ENCODE measurements at places on chromosomes 1 and 21.

- DNase-seq = no peak
These were observed 556.7 kb upstream of the TMPRSS15 start for GRCh38 chr21:18960306-18960705.

- no peak for DNase-seq
These were observed 11.6 kb downstream of the DSTYK start for GRCh38 chr1:205199931-205200299.

DNA sequence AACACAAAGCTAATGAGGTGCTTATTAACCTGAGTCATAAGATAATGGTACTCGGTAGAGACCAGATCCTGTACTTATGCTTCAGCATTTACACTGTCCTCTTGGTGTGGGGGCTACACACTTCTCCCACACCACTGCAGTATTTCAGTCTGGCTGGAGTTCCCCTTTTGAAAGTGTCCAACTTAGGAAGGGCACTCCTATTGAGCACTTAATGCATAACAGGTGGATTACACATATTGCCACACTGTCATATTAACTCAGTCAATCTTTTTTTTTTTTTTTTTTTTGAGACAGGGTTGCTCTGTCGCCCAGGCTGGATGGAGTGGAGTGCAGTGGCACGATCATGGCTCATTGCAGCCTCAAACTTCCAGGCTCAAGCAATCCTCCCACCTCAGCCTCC is 1.5 kb downstream of the GPATCH4 start:
- DNase-seq = peak; percentile 46

DNA sequence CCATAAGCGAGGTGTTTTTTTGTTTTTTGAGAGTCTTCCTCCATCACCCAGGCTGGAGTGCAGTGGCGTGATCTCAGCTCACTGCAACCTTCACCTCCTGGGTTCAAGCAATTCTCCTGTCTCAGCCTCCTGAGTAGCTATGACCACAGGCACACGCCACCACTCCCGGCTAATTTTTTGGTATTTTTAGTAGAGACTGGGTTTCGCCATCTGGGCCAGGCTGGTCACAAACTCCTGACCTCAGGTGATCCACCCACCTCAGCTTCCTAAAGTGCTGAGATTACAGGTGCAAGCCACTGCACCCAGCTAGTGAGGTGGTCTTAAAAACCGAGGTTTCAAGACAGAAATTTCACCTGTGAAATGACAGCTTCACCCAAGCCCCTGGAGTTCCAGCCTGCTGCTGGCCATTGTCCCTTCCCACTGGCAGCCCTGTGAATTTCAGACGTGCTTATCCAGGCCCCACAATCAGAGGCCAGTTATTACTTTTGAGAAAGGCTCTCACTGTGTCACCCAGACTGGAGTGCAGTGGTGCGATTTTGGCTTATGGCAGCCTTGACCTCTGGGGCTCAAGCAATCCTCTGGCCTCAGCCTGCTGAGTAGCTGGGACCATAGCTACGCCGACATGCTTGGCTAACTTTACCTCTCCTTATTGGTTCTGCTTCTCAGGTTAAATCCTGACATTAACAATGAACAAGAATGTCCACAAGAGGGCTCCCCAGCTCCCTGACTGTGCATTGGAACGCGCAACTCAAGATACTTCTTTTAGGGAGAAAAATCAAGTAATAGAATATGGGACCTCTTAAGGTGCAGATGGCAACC is 19.4 kb downstream of the ENO1 start:
- DNase-seq = peak; percentile 56

GRCh38 chr1:112514901-112515300 is 6.1 kb downstream of the WNT2B start:
- no peak for DNase-seq

- DNase-seq = peak; percentile 82
These were observed 34.8 kb downstream of the ANKRD13C start for GRCh38 chr1:70319750-70320149.

GRCh38 chr1:26771643-26772321 is 16.0 kb upstream of the PIGV start:
- DNase-seq = peak; percentile 94

DNA sequence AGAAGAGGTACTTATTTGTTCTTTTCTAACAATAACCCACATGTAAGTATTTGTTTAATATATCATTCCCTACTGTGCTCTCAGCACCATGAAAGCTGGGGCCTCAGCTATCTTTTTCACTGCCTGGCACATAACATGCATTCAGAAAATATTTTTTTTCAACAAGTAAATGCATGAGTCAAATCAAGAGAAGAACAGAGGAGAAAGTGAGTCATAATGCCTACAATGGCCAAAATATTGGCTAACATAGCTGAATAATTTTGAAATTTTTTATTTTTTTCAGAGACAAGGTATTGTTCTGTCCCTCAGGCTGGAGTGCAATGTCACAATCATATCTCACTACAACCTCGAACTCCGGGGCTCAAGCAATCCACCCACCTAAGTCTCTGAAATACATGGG is 252.2 kb upstream of the ADAMTS5 start:
- DNase-seq = peak; percentile 40

GRCh38 chr21:44994695-44995342 is 55.0 kb downstream of the SLX9 start:
- peak; percentile 41 for DNase-seq

DNA sequence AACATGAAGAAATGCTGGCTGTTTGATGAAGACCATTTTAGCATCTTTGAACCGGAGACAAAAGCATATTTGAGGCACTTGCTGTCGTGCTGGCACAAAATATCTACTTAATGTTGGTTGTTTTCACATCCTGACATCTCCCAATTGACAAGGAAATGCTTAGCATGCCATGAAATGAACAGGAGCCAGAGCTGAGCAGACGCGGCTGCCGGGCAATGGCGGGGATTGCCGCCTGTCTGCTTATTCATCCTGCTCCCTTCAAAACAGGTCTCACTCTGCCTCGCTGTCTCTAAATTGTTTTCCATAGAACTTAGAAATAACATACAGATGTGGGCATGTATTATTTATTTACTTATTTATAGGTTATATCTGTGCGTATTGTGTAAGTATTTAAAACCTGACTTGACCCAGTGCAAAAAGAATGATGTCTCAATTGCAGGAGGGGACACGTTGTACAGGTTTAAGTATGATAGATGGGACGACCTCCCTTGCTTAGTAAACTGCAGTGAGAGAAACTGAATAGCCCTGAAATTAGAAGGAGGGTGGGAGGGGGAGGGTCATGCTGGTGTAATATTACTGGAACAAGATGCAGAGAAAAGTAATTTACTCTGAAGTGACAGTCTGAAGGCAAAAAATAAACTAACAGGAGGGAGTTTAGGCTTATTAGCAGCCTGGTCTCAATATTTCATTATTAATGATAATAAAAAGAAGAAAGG is 590.4 kb upstream of the PLXNA2 start:
- DNase-seq = no peak

DNA sequence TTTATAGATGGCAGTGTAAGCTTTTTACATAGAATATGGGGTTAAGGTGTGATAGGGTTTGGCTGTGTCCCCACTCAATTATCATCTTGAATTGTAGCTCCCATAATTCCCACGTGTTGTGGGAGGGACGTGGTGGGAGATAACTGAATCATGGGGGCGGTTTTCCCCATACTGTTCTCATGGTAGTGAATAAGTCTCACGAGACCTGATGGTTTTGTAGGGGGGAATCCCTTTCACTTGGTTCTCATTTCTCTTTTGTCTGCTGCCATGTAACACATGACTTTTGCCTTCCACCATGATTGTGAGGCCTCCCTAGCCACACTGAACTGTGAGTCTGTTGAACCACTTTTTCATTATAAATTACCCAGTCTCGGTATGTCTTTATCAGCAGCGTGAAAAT is 290.3 kb upstream of the B3GALT2 start:
- no peak for DNase-seq

GRCh38 chr1:58361134-58361533 is 185.4 kb downstream of the OMA1 start:
- no peak for DNase-seq

- DNase-seq = peak; percentile 66
These were observed 18.3 kb downstream of the PPT1 start for GRCh38 chr1:40078512-40079333.

- DNase-seq = peak; percentile 3
These were observed 94.7 kb downstream of the ATP1B1 start for GRCh38 chr1:169201084-169201619.

GRCh38 chr1:156863631-156864030 is 3.0 kb downstream of the NTRK1 start:
- DNase-seq = no peak

DNA sequence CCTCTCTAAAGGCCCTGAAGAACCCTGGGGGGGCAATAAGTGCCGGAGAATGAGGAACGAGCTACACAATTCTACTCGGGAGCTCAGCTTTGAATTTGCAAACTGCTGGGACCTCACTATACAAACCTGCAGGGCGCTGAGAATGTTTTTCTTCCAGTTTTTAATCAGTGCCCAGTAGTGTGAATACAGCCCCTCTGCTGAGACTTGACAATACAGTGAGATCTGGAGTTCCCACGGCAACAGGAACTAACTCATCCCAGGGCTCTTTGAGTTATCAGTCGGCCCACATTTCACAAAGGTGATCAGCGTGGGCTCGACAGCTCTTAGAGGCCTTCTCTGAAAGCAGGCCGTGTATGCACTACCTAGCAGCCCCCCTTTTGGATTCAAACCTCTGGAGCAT is 41.7 kb downstream of the TMEM53 start:
- peak; percentile 21 for DNase-seq

- no peak for DNase-seq
These were observed 159.0 kb downstream of the CASZ1 start for GRCh38 chr1:10637400-10637799.

DNA sequence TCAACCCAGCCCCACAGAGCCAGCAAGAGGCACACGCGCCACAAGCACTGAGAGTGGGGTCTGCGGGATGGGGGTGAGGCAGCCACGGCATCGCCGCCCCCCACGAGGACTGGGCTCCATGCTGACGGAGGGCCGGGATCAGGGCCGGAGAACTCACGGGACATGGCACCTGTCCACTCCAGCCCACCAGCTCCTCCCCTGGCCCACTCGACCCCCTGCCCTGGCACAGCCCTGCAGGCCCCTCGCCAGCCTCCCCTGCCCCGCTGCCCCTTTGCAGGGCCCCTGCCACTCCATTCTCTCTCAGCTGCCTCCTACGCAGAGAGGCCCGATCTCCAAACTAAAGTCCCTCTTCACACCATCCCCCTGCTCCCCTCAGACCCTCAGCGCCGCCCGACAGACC is 134.0 kb downstream of the NPHP4 start:
- DNase-seq = no peak

GRCh38 chr1:10910681-10911489 is 101.6 kb upstream of the TARDBP start:
- no peak for DNase-seq

DNA sequence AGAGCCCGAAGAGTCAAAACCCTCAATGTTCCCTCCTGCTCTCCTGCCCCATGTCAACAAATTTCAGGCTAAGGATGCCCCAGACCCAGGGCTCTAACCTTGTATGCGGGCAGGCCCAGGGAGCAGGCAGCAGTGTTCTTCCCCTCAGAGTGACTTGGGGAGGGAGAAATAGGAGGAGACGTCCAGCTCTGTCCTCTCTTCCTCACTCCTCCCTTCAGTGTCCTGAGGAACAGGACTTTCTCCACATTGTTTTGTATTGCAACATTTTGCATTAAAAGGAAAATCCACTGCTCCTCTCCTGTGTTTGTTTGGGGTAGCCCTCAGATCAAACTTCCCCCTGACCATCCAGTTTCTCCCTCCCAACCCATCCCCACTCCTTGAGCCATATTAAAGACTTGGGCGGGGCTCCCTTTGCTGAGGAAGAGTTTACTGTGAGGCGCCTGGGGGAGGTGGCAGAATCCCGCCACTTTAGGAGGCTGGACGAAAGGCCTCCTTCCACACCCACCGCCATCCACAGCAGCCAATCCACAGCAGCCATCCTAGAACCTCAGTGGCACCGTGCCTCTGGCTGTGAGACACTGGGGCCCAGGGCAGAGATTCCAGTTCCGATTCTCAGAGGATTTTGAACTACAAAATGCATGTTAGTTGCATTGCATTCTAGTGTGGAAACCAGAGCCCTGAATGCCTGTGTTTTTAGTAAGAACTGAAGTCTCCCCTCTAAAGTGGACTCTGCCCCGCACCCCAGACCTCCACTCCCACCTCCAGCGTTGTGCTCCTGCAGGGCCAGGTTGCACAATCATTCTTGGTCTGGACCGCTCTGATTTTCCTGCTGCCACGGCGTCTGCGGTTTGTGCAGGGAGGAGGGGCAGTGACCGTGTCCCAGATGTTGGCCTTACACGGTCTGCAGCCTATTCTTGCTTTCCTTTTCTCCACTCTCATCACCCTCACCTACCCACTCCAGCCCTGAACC is 3.0 kb downstream of the OLFML3 start:
- peak; percentile 50 for DNase-seq

DNA sequence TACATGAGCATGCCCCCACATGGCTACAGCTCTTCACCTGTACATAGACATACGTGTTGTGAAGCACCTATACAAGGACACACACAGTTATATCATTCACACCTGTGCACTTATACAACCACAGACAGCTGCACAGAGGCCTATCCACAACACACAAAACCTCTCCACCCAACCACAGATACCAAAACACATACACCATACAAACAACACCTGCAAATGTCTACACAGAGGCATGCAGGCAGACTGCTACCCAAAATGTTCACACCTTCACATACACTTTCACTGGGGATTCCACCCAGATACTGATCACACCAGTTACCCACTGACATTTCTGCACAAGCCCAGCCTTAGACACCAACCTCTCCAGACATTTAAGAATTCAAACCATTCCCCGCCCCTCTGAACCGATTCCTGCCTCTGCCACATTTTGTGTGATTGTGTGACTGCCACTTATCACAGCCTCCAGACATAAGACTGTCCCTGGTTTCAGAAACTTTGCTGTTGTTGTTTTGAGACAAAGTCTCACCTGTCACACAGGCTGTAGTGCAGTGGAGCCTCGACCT is 2.0 kb downstream of the C1orf232 start:
- DNase-seq = no peak

GRCh38 chr1:152967201-152967600 is 3.2 kb upstream of the SPRR4 start:
- no peak for DNase-seq

DNA sequence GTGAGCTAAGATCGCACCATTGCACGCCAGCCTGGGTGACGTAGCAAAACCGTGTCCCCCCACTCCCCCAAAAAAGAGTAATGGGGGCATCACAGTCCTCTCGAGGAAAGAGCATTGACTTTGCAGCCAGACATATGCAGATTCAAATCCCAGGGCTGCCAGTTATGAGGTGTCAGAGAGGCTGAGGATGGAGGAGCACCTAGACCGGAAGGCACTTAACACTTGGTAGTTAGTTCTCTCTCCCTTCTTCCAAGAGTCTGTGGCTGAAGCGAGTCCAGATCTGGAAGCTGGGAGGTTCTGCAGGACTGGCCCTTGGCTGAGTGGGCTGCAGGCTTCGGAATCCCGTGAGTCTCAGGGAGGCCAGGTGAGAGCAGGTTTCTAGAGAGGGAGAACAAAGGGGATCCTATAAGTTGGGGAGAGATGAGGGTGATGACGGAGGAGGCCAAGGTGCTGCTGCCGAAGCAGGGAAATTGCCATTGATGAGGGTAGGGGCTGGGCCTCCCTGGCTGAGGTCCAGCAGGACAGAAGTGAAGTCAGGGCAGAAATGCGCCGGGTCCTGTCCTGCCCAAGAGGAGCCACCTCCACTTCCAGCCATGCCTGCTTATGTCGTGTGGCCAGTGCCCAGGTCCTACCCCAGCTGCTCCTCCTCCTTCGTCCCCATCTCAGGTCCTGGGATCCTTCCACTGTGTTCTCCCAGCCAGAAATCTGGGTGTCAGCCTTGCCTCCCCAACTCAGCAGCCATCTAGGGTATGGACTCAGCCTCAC is 13.3 kb upstream of the SPOCD1 start:
- no peak for DNase-seq

Measured in HT1080 (cell line).